ENCODE measurements at places on chromosomes 7 and 10.

- no peak for DNase-seq
Measured at GRCh38 chr7:15780271-15780670, 93.8 kb upstream of the MEOX2 start.

- DNase-seq = no peak
Measured at GRCh38 chr7:138515001-138515528, 55.0 kb downstream of the TRIM24 start.

- DNase-seq = no peak
Measured at GRCh38 chr10:52678611-52679010, 94.0 kb downstream of the MBL2 start.

DNA sequence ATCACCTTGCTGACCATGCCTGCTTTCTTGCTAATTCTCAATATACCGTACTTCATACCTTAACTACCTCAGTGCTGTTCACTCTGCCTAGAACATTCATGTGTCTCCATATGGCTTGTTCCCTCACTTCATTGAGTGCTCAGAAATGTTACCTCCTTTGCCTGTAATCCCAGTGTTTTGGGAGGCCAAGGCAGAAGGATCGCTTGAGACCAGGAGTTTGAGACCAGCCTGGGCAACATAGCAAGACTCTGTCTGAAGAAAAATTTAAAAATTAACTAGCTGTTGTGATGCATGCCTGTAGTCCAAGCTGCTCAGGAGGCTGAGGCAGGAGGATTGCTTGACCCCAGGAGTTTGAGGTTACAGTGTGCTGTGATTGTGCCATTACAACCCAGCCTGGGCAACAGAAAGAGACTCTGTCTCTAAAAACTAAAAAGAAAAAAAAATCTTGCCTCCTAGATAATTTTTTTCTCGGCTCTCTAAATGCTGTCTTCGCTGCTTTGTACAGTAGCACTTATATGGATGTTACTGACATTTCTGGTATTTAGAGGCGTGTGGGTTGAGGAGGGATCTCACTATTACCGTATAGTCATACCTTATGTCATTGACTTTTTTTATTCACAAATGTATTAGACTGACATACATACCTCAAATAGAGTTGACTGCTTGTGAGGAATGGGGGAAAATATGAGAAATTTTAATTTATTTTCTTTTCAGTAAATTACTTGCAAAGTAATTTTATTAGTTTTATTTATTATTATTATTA, 63.7 kb downstream of the LCOR start:
- DNase-seq = no peak

GRCh38 chr7:30920584-30921539, 9.2 kb downstream of the AQP1 start:
- no peak for DNase-seq

DNA sequence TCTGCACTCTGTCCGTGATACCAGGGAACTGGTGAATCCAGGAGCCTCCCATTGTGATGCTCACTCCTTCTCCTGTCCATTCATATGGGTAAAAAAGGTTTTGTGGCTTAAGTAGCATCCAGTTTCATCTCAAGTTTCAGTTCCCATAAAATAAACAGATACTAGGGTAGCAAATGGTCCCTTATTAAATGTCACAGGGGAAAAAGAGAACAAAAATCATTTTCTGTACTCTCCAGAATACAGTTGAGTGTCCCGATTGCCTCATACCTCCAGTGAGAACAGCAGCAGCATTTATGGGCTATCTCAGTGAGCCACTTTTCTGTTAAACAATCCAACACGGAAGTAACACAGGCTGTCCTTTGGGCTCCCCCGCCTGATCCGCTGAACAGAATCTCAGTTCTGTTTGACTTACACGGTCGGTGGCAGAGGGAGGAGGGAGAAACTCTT, 179.6 kb downstream of the CELF2 start:
- no peak for DNase-seq

GRCh38 chr7:36344622-36345021, 45.0 kb upstream of the ANLN start:
- DNase-seq = no peak

- DNase-seq = no peak
Measured at GRCh38 chr10:4326647-4327046, 499.4 kb upstream of the AKR1E2 start.

DNA sequence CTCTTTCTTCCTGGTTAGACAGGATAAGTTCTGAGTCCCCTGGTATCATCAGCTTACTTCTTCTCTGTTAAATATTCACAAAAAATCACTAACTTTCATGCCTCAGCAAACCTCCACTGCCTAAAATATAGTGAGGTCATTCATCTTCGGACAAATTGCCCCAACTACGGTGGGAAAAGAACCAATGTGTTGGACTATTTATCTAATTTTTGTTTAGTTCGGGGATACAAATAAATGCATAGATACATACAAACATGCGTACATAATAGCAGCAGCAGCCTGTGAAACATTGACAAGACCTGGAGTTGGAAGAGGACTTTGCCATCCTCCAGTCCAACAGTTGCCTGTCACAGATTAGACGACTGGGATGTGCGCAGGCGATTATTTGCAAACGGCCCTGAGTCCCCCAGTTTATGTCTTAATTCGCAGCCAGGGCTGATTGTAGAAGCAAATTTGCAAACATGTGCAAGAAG, 51.5 kb downstream of the EGFR start:
- no peak for DNase-seq

GRCh38 chr10:79093658-79094411, 25.1 kb downstream of the ZMIZ1 start:
- DNase-seq = no peak

DNA sequence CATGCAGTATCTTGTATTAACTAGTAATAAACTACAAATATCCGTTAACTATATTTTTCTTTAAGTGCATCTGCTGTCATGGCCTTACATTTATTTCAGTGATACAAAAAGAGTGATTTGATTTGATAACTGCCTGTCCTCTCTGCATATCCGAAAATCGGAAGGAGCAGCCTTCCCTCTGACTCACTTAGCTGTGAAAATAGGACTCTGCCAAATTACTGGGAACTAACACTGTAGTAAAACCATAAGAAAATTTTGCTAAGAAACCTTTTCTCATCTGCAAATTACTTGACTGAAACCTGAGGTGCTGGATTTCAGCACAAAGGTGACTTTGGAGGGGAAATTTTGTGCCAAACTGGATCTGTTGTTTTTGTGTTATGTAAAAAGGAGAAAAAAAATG, 176.6 kb upstream of the MKLN1 start:
- no peak for DNase-seq

- DNase-seq = no peak
Measured at GRCh38 chr7:75042286-75042685, 31.3 kb downstream of the RCC1L start.

DNA sequence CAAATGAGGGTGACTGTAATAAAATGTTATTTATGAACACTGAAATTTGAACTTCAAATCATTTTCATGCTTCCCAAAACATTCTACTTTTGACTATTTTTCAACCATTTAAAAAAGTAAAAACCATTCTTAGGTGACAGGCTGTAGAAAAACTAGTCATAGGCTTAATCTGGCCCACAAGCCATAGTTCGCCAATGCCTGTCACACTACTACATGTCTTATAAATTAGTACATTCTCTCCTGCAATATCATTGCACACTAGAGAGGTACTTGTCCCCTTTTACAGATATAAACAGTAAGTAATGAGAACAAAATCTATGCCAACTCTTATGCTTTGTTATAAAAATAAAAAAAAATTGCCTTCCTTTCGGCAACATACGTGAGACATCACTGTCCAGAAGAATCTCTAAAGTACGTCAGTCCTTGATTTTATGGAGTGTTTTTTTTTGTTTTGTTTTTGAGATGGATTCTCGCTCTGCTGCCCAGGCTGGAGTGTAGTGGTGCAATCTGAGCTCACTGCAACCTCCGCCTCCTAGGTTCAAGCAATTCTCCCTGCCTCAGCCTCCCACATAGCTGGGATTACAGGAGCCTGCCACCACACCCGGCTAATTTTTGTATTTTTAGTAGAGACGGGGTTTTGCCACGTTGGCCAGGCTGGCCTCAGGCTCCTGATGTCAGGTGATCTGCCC, 23.2 kb downstream of the UPF2 start:
- DNase-seq = no peak

DNA sequence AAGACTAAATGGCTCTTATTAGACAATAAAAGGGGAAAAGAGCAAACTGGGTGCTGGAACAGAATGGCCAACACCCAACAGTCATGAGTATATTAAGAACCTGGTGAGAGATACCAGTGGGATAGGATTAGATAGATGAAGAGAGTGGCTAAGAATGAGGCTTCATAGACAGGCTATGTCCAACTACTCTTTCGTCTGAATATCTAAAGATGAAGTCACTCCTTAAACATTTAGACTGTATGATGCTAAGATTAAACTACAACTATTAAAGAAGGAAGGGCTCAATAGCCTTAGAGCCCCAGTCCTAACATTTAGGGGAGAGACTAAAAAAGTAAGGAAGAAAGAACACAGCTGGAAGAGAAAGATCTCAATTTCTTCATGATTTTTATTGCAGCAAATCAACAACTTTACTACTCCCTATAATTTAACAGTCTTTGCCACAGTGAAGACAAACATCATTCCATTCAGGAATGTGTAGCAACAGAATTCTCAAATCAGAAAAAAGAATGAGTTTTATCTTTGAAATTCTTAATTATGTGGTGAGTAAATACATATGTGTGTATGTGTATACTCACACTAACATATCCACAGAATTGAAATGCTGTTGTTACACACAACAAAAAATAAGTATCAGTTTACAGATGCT, 45.6 kb downstream of the CACNA2D1 start:
- no peak for DNase-seq

GRCh38 chr10:97138846-97139245, 46.9 kb downstream of the SLIT1 start:
- no peak for DNase-seq

GRCh38 chr10:52110576-52110975, 203.5 kb upstream of the DKK1 start:
- DNase-seq = no peak

DNA sequence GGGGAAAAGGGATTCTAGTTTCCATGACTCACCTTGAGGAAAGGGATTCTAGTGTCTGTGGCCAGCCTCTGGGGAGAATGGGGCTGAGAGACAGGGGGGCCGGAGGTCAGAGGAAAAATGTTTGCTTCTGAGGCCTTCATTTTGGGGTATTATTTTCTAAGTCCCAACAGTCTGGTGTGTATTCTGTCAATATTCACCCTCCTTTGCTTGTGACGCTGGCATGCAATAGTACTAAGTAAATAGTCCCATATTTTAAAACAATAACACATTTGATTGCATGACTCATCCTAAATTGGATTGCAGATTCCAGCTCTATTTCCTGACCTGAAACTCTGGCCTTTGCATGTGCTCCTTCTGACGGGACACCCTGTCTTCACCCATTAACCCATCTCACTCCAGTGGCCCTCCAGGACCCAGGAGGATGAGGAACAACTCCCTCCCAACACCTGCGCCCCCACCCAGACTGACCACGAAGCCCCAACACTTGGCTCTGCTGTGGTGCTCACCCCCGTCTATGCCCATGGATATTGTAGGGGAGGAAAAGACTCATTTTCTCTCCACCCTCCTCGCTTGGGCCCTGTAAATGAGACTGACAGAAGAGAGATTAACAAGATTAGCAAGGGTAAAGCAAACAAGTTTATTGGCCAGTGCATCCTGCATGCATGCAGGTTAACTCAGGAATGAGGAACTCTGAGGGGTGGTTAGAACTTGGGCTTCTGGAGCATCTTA, 495.6 kb upstream of the KLF6 start:
- no peak for DNase-seq

GRCh38 chr7:51279391-51280023, 37.1 kb downstream of the COBL start:
- no peak for DNase-seq

- no peak for DNase-seq
Measured at GRCh38 chr7:135853499-135853898, 104.9 kb upstream of the FAM180A start.

GRCh38 chr7:138207555-138207971, 131.3 kb downstream of the AKR1D1 start:
- DNase-seq = no peak

DNA sequence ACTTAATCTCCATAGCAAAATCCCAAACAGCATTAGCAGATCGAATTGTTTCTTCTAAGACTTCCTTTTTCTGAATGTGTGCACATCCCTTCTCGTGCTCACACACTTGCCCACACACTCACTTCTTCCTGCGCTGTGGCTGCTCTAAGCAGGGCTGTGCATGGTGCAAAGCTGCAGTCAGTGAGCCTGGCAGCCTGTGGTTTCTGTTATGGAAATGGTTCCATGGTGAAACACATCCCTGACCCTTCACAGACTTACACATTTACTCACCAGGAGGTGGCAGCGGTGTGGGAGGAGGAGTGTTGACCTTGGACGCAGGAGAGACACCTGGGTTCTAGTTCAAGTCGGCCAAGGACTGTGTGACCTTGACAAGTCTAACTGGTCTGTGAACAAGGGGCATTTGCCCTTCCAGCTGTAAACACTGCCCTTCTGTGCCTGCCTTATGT, 24.9 kb downstream of the MTURN start:
- DNase-seq = peak; percentile 37

- DNase-seq = no peak
Measured at GRCh38 chr7:143321734-143322133, 5.8 kb downstream of the CLCN1 start.

GRCh38 chr10:42982891-42983506, 93.9 kb upstream of the RET start:
- no peak for DNase-seq

GRCh38 chr7:14846405-14846804, 56.1 kb downstream of the DGKB start:
- no peak for DNase-seq

DNA sequence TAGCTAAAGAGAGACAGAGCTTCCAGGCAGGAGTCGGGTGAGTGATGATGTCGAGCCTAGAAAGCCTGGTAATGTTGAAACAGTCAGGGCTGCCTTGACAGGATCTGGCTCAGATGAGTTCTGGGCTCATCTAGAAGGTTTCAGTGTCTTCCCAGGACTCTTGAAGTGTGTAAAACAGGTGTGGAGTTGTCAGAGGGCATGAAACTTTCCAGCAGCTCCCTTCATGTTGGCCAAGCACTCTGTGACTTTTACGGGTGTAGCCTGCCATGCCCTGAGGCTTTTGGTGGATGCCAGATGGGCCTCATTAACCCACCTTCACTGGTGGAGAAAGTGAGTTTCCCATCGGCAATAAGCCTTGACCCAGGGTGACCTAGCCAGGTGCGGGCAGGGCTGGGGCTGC, 66.4 kb upstream of the PDCD4 start:
- DNase-seq = no peak

DNA sequence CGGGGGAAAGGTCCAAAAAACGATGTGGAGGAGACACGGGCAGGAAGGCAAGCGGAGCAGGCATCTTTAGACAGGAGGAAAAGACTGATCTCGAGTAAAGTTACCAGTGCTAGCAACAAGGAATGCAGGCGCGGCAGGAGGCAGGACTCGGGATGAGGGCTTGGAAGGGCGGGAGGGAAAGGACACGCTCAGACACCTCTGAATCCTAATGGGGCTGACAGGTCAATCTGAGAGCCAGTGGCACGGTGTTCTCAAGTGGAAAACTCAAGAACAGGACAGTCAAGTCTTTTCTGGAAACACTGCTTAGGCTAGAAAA, 155.3 kb upstream of the COBL start:
- DNase-seq = no peak
